ENCODE measurements at places on chromosomes 13 and 19.

DNA sequence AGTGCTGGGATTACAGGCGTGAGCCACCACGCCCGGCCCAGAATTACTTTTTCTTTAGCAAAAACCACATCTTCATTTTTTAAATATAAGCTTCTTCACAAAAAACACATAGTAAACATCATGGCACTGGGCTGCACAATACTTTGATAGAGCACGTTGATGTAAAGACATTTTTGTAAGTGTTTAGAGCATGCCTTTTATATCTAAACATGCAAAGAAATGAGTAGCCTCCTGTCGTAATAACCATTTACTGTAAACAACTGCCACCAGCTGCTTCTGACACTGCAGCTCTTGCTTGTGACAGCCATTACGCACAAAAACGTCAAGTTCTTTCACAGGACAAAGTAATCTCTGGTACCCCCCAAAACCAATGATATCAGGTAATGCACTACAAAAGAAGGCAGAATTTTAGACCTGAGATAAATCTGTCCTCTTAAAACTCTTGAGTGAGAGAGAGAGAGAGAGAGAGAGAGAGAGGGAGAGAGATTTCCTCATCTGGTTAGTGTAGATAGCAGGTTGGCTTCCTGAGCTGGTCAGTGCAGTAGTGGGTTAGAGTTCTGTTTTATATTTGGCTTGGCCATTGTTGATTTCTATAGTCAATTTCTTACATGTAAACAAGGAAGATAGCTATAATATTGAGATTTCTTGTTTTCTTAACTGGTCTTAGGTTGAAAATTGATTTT lies 6.7 kb upstream of the ZNF548 start:
- DNase-seq: no peak

DNA sequence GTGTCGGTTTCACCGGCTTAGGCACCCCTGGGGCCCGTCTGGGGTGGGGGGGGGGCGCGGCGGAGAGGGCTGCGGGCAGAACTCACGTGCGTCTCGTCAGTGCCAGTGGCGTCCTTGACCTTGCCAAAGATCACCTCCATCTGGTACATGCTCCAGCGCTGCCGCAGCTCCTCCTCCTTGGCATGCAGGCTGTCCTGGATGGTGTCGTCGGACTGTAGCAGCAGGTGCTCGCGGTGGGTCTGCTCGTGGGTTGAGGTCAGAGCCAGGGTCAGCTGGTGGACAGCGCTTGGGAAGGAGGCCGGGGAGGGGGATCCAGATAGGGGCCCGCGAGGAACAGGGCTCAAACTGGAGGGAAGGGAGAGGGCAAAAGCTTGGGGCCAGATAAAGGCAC lies 4.7 kb upstream of the RGL3 start:
- no peak for DNase-seq

- no peak for DNase-seq
These were observed 911 bp downstream of the ENOX1 start for GRCh38 chr13:43785650-43786471.

DNA sequence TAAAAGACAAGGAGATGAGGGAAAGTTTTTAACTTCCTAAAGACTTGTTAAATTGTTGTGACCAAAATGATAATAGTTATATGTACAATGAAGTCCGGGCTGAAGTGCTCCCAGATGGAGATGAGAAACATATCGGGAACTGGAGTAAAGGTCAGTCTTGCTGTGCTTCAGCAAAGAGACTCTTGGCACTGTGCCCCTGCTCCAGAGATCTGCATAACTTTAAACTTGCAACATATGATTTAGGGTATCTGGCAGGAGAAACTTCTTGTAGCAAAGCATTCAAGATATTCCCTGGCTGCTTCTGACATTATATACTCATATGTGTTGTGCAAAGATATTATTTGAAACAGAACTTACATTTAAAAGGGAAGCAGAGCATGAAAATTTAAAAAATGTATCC lies 786.6 kb upstream of the SLITRK6 start:
- no peak for DNase-seq

- no peak for DNase-seq
These were observed 134.1 kb downstream of the URI1 start for GRCh38 chr19:30076101-30076551.

DNA sequence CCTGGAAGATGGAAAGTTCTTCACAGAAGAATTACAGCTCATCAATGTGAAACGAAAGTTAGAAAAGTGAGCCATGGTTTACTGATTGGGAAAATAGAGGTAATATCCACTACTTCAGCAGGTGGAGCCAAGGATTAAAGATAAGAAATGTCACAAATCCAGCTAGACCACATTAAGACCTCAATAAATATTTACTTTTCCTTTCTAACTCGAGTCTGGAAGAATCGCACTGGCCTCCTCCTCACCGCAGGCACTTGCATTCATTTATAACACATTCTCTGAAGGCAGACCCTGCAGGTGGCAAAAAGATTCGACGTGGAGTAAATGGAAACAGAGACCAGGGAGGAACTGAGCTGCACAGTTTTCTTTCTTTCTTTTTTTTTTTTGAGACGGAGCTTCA lies 7.4 kb downstream of the SLC35E1 start:
- DNase-seq: no peak

- DNase-seq: no peak
These were observed 2.1 kb downstream of the DAPK3 start for GRCh38 chr19:3968556-3969434.

- DNase-seq: no peak
These were observed 14.7 kb downstream of the ELL start for GRCh38 chr19:18507021-18507726.

DNA sequence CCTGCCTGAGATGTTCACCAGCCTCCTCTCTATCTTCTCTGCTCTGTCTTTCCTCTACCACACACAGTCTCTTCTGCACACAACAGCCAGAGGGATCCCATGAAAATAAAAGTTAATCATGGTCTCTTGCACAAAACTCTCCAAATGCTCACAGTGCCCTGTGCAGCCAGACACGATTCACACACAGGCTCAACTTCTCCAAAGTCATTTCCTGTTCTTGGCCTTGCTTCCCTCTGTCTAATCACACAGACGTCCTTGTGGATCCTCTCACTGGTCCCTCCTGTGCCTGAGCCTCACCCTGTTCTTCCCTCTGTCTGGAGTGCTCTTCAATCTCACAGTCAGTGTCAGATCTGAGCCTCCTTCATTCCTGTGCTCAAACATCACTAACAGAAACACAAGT lies 7.8 kb downstream of the SIGLEC12 start:
- no peak for DNase-seq

DNA sequence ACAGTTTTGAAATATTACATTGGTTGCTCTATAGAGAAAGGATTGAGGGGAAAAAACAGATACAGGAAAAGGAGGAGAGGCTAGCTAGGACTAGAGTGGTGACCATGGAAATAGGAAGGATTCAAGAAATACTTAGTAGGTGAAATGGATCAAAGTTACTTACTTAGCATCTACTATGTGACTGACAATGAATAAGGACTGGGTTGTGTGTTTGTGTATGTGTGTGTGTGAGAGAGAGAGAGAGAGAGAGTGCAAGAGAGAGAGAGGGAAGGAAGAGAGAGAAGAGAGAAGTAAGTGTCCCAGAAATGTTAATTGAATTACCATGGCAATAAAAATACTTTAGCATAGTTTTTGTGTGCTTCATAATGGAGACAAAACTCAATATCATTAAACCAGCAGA lies 7.9 kb downstream of the GPC6 start:
- no peak for DNase-seq

DNA sequence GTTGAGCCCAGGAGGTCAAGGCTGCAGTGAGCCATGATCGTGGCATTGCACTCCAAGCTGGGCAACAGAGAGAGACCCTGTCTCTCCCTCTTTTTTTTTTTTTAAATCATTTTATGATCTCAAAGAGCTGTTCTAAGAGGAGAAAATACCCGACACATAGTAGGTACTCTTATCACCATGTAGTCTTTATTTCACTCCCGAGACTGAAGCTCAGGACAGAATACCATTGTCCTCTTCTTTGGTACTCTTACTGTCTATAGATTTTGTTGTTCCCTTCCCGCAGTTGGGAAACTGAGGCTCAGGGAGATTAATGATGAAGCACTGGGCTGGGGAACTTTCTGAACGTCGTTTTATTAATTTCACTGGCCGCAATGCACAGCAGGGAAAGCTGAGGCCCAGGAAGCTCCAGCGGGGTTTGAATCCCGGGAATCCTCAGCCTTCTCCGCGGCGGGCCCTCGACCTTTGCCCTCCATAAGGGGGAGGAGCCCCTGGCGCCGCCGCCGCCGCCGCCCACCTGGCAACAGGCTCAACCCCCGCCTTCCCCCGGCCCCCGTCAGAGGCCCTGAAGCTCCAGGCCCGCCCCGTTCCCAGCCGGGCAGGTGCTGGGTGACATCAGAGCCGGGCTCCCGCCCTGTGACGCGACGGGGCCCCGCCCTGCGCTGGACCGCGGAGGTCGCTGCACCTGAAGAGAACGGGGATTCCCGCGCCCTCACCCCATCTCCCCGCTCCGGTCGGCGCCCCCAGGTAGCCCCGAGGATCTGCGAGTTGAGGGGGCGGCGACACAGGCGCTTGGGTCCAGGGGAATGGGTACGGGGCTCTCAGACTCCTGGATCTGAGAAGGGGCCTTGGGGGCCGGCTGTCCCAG lies 1.6 kb downstream of the MYH14 start:
- DNase-seq: no peak

DNA sequence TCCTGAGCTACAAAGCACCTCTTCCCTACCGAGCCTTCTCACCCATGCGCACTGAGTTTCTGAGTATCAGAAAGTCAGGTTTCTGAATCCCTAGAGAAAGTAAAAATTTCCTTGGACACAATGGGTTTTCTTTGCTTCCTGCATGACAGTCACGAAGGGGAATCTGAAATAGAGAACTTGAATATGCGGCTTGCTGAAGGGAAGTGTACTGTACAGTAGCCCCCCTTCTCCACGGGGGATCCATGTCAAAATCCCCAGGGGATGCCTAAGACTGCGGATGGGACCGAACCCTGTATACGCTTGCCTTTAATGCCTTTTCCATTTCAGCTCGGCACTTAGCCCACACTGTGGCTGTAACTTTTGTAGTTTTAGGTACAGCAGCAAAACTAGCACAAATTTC lies 107.9 kb downstream of the GGACT start:
- DNase-seq: no peak

GRCh38 chr13:61110732-61111131 lies 304.9 kb downstream of the PCDH20 start:
- no peak for DNase-seq

DNA sequence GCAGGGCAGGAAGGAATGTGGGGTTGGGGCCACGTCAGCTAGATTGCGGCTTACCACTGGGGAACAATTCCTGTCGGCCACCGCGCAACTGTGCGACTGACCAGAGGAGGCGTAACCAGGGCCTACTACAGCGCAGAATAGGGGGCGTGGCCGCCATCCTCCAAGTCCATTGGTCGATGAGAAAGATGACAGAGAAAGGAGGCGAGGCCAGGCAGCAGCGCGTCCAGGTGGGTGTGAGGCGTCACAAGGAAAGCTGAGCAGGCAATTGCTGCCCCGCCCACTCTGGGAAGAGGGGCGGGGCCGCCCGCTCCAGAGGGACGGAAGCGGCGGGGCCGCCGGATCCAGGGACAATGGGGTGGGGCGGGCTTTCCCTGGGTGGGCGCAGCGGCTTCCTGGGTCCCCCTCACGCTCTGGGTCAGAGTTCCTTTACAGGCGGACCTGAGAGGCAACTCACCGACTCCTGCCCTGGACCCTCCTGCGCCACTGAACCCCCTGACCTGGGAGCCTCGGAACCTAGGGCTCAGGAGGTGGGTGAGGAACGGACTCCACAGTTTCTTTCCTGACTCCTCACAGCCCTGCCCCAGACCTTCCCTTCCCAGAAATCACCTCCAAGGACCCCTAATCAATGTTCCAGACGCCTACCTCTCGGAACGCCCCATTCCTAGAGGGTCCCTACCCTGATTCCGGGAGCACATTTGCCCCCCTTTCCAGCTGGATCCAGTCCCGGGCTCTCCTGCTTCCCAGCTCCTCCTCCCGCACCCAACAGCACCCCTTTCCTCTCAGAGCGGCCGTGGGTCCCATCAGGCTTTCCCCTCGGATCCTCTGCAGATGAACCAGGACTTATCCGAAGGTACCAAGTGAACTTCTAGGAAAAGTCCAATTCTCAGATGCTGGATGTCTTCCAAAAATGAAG lies 101.5 kb upstream of the ZNF492 start:
- no peak for DNase-seq

Measured in activated CD4-positive, CD25-positive, alpha-beta regulatory T cell treated with anti-CD3 and anti-CD28 coated beads, Interleukin-2, amount 50 U/mL, for 16 hours (primary cell).